ENCODE measurements at places on chromosomes 5 and 9.

GRCh38 chr5:131330031-131330430 is 66.2 kb downstream of the CDC42SE2 start:
- no peak for DNase-seq

DNA sequence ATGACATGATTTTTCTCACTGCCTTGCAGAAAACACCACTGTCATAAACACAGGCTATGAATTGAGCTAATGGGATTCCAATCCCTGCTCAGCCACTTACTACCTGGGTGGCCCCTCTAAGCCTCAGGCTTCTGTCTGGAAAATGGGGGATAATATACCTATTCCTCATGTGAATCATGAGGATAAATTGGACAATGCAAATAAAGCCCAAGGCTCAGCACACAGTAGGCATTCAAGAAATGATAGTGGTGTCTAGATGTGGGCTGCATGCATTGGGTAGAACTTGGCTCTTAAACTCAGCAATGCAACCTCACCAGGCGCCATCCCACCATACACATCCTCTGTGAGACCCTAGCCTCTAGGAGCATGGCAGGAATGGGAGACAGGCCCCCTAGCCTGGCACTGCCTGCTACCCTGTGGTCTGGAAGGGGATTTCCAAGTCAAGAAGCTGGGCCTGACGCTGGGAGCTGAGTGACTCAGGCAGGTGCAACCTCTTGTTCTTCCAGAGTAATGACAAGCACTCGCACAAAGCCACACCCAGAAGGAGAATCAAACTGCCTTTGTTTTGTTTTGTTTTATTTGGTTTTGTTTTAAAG is 2.3 kb upstream of the TNIP1 start:
- no peak for DNase-seq

- no peak for DNase-seq
Measured at GRCh38 chr5:55333811-55334210, 26.0 kb downstream of the MTREX start.

DNA sequence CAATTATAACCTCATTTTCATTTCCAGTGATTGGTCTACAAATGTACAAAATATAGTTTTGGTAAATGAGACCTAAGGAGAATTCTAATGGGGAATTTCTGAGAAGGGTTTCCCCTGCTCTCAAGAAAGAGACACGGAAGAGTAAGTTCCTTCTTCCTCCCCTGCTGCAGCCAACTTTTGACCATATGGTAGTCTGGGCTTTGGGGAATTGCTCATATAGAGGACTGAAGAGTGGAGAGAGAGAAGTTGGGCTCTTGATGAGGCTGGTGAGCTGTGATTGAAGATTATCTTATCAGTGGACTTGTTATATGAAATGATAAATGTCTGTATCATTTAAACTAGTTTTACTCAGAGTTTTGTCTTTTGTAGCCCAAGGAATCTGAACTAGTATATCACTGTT is 4.3 kb upstream of the LNPEP start:
- DNase-seq, result no peak

DNA sequence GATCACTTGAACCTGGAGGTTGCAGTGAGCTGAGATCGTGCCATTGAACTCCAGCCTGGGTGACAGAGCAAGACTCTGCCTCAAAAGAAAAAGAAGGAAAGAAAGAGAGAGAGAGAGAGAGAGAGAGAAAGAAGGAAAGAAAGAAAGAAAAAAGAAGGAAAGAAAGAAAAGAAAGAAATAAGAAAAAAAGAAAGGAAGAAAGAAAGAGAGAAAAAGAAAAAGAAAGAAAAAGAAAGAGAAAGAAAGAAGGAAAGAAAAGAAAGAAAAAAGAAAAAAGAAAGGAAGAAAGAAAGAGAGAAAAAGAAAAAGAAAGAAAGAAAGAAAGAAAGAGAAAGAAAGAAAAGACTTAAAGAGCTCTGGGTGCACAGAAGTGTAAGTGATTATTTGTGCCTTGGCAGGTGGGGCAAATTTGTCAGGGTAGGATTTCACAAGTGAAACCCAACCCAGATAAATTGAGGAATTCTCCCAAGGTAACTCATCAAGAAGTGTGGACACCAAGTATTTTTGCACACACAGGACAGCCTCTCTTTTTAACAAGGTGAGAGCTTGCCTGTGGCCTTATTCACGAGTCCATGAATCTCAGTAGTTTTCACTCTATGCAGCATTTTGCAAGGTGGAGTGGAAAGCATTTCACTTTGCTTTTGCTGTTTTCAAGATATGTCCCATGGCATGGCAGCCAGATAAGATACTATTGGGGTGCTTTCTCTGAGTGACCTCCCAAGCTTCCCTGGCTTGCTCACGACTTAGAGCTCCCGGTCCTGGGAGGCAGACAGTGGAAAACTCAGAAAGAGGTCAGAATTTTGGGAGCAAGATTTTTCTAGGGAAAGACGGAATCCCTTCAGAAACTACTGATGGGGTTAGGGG is 57.8 kb downstream of the C9orf153 start:
- no peak for DNase-seq

DNA sequence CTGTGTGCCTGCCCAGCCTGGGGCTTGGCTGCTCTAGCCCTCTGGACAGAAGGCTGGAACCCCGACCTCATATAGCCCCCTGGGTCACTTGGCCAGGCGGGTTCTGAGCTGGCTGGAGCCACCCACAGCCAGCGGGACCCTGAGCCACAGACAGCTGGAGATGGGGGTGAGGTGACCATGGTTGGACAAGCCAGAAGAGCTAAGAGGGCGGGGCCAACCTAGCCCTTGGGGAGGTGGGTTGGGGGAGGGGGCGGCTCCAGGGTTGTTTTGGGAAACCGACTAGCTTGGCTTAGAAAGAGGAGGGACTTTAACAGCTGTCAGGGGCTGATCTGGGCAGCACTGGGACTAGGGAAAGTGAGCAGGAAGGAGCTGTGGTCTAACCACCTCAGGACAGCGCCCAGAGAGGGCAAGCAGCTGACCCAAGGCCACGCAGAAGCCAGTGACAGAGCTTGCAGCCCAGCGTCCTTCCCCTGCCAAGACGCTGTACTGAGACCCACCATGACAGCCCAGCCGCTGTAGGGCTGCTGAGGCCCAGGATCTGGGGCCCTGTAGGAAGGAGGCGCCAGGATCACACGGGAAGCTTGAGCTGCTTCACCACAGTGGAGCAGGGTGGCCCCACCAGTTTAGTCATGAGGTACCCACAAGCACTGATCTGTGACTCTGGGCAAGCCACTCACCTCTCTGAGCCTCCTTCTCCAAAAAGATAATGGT is 2.2 kb downstream of the AIF1L start:
- no peak for DNase-seq

DNA sequence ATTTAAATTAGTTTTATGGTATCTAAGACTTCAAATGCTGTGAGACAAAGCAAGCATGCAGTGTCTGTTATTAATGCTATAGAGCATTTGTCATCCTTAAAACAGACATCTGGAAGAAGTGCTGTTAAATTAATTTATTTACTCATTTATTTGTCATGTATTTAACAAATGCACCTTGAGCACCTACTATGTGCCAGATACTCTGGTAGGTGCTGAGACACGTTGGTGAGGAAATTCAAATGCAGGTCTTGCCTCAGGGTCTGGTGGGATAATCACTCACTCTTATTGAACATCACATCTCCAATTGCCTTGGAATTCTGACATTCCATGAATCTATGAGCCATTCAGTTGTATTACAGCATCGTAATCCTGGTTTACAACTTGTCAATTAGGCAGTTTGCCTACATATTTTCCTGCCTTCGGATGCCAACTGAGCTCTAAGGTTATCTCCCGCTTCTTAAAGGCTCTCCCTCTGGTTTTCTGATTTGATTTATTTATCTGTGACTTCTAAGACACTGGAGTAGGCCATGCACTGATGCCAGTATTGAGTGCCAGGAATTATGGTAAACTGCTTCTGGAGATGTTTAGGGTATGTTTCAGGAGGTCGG is 56.0 kb upstream of the RPS23 start:
- DNase-seq, result no peak

DNA sequence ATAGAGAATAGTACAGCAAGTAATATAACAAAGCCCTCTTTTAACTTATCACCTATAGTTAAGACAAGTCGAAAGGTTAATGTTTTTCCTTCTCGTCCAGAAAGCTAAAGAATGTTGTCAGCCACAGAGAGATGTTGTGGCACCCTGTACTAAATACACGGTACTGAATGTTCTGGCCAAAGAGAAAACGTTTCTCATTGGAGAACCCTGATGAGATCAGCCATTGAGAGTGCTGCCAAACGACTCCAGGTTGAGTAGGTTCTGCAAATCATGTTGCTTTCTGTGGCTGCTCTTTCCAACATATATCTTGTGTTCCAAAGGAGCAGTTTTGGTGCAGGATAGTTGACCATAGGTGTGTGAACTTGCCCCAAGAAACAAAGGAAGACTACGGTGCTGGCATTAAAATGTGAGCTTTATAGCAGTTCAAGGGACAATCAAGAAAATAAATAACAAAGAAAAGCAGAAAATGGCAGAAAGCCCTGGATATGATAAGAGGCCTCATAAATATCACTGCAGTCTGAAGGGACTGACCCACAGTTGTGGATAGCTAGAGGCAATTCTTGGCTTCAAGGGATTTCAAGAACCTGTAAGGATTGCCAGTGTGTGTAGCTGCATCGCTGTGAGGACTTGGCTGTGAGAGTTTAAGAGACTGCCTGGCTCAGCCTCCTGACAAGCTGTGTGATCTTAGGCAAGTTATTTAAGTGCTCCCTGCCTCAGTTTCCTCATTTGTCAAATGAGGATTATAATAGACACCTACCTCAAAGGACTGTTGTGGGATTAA is 102.7 kb downstream of the ARHGEF28 start:
- no peak for DNase-seq

DNA sequence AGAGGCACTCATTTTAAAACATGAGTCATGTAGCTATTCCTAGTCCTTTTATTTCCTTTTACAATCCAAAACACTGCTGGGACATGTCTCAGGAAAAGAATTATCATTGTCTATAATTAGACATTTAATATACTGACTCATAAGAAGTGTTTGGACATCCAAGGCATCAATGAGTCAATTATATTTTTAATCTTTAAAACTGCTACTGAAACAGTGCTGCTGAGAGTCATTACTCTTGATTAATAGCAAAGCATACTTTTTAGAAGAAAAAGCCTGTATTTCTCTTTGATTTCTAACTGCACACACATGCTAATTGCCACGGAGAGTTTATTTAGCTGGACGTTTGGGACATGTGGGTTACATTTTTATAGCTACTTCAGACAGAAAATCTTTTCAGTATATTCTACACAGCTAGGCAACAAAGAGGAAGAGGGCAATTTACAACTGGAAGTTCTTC is 1249.0 kb upstream of the CDH18 start:
- no peak for DNase-seq

- no peak for DNase-seq
Measured at GRCh38 chr9:13811876-13812275, 502.1 kb downstream of the NFIB start.

GRCh38 chr5:15255576-15255975 is 244.4 kb upstream of the FBXL7 start:
- no peak for DNase-seq

DNA sequence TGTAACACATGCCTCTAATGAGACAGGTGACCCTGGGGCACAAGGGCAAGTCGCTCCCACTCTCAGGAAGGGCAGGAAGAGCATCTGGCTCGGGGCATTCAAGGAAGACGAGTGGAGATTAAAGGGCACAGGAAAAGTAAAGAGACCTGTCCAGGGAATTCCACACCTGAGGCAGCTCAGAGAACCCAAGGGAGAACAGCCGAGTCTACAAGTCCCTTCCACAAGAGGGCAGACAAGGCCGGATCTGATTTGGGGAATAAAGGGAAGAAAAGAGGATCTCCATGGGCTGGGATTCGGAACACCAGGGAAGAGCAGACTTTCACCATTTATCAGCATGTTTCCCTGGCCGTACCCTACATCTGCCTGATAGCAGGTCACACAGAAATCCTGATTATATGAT is 28.1 kb downstream of the GPX3 start:
- no peak for DNase-seq

DNA sequence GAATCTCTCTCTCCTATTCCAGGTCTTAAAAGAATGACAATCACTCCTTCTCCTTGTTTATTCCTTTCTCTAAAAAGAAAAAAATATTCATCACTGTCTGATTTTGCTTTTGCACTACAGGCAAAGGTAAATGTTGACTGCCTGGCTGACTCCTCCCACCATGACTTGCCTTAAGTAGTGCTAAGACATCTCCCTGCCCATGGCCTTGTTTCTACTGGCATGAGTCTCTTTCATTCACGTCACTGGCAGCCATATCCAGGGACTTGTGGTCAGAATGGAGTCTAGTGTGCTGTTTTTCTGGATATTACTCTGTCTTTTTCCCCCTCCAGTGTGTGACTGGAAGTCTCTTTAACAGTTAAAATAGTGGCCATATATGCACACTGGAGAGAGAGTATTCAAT is 522.9 kb upstream of the DAB2 start:
- no peak for DNase-seq

- no peak for DNase-seq
Measured at GRCh38 chr5:77797136-77797535, 21.0 kb upstream of the TBCA start.

- DNase-seq, result no peak
Measured at GRCh38 chr9:26682796-26683496, 209.7 kb downstream of the CAAP1 start.

DNA sequence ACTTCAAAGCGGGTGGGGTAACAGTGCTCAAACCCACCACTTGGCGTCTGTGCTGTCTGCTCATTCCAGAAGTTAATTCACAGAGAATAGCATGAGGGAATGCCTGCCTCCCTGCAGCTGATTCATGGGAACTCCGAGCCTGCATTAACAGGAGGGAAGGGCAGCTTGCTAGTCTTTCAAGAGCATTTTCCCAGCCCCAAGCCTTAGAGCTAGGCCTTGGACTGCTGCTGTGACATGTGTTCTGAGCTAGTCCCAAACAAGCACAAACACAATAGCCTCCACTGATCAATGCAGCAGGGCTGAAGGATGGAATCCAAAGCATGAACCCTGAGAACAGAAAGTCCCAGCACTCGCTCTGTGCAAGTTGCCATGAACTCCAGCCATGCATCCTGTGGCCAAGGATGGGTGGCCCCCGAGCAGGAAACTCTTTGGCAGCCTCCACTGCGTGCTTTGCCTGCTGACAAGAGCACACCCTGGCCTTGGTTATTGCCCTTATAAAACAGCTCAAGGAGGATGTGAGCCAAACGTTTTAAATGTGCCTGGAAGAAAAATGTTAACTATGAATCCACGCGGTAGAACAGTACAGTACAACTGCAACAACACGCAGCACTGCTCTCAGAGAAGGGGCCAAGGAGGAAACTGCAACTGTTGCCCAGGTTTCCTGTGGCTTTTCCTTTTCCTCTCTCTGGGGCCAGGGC is 653.1 kb upstream of the KLF4 start:
- no peak for DNase-seq

DNA sequence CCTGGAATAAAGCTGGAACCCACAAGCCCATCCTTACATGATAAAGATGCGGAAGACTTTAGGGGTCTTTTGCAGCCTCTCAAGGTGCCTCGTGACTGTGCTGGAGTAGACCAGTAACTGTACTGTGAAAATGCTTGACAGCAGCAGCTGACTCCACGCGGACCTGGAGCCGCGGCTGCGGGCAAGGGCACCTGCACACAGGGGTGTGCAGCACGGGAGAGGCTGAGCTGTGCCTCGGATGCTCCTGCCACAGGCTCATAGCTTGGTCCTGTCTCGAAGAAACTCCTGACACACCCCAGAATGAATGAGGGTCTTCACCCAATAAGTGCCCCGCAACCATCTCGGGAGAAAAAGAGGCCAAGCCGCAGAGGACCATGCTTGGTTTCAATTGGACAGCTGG is 40.3 kb upstream of the CEP72 start:
- DNase-seq, result no peak

- DNase-seq, result no peak
Measured at GRCh38 chr5:179373961-179374505, 28.8 kb upstream of the ADAMTS2 start.
